ENCODE measurements at places on chromosomes 11 and 22.

DNA sequence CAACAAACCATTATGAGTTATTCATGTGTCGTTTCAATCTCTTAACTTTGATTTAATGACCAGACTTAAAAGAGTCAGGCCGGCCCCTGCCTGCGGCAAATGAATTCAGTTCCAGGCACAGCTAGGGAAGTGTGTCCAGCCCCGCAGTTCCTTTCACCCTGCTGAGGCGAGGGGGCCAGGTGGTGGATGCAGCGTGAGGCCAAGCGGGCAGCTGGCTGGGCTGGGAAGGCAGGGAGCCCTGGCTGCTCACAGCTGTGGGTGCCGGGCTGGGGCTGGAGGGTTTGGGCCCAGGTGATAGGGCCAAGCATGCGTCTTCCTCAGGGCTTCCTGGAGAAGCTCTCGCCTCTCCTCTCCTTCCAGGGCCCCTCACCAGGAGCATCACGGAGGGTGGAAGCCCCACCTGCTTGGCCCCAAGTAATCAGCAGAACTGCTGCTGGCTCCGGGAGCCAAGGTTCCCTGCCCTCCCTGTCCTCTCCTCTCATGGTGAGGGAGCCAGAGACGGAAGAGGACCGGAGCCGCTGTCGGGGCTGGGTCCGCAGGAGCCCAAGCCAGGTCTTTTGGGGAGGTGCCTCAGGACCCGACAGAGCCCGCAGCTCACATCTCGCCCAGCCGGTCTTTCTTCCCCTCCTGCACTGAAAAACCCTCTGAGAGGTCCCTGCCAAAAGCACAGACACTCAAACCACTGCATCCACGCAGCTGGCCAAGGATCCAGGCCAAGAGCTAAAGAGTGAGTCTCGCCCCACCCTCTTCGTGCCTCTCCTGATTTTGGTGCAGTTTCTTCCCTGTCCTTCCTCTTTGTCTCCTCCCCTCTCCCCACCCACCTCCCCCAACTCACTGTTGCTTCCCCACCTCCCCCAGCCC, 97.0 kb downstream of the ST3GAL4 start:
- no peak for DNase-seq

DNA sequence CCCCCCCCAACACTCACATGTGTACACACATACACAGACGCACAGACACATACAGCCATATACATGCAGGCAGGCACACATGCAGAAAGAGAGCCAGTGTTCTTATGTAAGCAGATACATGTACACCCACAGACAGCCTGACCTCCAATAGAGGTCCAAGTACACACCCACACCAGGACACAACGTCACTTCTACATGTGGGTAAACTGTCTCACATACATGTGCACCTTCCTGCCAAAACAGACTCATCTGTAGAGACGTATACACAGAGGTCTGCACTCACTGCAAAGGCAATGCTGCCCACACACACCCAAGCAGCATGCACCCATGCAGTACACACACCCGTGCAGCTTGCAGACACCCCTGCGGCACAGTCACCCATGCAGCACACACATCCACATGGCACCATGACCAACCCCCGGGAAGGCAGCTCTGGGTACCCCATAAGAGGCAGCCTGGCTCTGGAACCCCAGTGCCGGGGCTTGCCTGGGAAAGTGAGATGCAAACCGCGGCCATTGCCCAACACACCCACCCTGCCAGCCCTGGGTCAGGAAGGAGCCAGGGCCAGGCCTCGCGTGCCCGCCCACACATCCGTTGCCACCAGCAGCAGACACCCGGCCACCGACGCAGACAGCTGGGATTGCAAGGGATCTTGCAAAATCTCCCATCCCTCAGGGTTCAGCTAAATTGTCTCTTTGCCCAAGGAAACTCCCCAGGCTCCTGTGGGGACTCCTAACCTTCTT, 10.1 kb downstream of the CASTOR1 start:
- no peak for DNase-seq

DNA sequence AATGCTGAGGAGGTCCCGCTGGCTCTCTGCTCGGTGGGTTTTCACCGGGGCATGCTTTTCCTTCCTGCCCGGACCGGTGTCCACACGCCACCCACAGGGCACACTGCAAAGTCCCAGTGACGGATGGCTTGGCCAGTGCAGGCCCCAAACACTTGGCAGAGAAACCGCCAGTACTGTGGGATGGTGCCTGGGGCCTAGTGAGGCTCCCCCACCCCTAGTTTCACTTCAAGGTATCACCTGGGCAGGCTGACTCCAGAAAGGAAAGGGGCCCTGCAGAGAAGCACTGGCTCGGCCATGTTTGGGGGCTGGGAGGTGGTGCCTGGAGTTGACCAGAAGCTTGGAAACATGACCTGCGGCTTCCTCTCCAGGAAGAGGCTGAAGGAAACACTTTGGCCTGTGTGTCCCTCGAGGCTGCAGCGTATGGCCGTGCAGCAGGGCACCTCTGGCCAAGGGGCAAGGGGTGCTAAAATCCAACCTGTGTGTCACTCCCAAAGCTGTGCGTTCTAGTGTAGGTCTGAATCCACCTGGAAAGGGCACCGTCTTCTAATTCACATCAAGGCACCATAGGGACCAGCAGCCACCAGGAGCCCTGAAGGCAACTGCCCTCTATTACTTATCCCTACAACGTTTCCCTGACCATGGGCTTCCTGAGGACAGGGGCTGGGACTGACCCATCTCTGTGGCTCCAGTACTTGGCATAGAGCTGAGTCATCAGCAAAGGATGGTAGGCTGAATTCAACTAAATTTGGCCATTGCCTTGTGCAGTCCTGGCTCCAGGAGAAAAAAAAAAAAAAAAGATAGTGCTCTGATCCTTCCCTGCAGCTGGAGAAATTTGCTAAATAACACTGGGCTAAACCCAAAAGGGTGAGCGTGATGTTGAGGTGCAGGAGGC, 22.6 kb downstream of the TPBGL start:
- no peak for DNase-seq

DNA sequence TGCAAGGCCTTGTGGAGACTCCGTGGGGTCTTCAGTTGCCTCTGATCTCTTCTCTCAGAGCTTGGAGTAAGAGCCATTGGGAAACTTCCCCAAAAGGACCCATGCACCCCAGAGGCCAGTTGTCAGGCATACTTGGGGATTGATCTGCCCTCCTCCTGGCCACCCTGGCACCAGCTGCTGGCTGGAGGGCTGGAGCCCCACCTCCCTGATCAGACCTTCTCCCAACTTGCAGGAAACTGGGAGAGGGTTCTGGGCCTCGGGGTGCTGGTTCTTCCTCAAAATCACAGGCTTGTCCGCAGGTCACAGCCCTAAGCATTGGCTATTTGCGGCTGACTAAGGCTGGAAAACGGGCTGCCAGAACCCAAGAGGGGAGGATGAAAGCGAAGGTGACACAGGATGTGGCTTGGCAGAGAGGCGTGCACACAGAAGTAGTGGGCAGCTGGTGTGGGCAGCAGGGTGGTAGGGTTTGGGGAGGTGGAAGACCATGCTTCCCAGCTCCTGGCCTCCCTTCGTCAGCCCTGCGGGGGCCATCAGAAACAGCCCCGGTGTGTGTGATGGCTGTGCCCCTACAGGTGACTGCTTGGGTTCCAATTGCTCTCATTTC, 1.3 kb upstream of the DGKZ start:
- no peak for DNase-seq

GRCh38 chr22:25334162-25334490, 114.7 kb downstream of the CRYBB2 start:
- DNase-seq: peak; percentile 58

DNA sequence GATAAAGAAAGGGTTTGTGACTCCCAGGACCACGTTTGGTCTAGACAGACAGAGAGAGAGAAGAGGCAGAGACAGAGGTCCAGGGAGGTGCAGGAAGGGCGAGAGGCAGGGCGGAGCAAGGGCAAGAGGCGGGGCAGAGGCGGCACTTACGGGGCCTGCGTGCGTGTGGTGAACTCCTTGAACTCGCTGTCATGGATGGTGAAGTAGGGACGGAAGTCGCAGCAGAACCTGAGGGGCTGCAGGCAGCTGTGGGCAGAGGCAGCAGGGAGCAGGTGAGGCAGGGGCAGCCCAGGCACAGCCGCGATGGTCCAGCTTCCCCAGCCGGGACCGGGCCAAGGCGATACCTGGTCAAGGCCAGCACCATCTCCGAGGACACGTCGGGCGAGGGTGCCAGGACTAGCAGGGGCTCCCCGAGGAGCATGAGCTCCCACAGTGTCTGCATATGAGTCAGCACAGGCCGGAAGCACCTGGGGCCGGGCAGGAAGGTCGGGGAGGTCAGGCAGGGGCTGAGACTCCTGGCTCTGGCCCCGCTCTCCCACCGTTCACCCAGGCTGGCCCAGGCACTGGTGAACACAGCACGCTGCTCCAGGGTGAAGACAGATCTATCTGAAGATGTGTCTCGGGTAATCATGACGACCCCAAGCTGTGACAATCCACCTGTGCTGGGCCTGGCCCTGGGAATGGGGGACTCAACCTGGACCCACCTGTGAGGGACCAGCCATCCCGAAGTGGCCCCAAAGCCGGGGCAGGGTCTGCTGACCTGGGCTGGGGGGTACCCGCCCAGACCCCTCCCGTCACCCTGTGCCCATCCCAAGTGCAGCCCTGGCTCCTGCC, 7.2 kb upstream of the PLXNB2 start:
- DNase-seq: peak; percentile 58

Measured in stimulated activated CD4-positive, alpha-beta T cell treated with anti-CD3 and anti-CD28 coated beads, TNF-alpha, amount 100 ng/mL, for 48 hours (primary cell).